ENCODE measurements at places on chromosomes 2 and 18.

- DNase-seq = no peak
These were observed 75.7 kb upstream of the CDCA7 start for GRCh38 chr2:173278794-173279526.

DNA sequence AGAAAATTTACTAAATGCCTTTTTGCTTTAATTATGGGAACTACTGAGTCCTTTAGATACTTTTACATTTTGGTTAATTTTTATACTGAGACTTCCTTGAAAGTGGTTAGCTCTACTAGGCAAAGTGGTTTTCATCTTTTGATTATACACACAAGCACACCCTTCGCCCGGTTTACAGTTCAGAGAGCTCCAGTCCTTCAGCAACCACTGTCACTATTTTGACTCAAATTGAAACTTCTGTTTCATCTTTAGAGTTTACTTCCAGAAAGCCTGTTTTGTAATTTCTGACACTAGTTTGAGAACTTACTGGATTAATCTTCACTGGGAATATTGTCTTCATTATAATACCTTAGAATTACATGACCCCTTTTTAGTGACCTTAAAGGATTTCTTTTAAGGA is 140.3 kb upstream of the FOSL2 start:
- DNase-seq = no peak

DNA sequence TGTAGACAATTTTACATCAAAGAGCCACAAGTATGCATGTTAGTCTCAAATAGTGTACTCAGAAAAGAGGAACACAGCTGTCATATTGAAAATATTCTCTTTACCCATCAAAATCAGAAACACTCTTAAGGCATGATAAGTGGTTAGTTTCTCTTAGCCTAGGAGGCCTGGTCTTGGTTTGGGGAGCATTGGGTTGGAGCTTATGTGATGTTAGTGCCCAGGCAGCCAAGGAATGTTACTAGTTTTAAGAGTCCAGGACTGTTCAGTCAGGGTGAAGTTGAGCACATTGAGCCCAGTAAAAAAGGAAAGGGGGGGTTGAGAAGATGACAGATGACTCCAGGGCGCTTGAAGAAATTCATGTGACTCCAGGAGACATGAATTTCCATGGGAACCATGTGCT is 340.6 kb downstream of the HRH4 start:
- no peak for DNase-seq

GRCh38 chr18:54714851-54715250 is 113.4 kb upstream of the RAB27B start:
- no peak for DNase-seq

- no peak for DNase-seq
These were observed 136.3 kb upstream of the CAVIN2 start for GRCh38 chr2:191983186-191983585.

DNA sequence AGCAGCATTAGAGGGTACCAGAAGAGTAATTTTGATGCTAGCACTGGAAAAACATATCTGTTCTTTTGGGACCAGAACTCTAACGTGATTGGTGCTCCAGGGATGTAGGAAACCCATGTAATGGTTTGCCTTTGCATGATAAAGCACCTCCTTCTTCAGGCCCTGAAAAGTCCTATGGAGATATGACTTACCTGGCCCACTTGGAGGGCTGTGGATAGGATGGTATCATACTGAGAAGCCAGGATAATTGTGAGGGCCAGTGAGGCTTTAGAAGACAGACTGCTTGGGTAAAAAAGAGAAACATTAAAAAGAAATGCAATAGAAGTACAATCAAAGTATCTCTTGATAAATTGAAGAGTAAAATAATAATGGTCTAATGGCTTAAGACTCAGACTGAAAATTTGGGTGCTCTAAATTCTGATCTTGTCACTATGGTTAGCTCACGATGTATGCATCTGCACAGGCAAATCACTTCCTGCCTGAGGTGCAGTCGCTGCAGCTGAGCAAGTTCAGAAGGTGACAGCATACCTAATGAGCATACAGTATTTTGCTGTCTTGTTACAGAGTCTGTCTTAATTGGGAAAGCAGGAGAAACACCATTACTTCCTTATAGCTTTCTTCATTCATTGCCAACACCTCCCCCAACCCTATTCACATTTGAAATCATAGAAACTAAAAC is 371.5 kb downstream of the NUP35 start:
- no peak for DNase-seq

GRCh38 chr2:861655-862354 is 88.8 kb upstream of the SNTG2 start:
- no peak for DNase-seq

DNA sequence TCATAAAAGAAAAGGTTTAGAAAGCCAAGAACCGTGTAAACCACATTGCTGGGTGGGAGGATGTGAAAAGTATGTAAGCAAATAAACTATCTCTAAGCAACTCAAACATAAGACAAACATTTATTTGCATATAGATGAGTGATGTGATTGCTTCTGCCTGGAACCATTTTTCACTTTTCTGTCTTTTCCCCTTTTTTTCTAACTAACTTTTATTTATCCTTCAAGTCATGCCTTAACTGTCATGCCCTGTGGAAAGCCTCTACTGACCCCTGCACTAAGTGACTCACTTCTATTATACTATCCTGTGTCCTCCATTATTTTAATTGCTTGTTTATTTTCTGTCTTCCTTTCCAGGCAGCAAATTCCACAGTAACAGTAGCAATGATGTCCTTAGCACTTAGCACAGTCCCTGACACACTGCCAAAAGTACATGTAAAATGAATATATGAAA is 87.5 kb upstream of the CTAGE1 start:
- no peak for DNase-seq

GRCh38 chr2:67289921-67290371 is 107.2 kb upstream of the ETAA1 start:
- DNase-seq = no peak
